Hematopoietic multipotent progenitor cell treated with erythropoietin and hydrocortisone succinate and interleukin-3 and kit ligand, for 6 days (in vitro differentiated cells): ENCODE measurements at places on chromosomes 12 and 14.

DNA sequence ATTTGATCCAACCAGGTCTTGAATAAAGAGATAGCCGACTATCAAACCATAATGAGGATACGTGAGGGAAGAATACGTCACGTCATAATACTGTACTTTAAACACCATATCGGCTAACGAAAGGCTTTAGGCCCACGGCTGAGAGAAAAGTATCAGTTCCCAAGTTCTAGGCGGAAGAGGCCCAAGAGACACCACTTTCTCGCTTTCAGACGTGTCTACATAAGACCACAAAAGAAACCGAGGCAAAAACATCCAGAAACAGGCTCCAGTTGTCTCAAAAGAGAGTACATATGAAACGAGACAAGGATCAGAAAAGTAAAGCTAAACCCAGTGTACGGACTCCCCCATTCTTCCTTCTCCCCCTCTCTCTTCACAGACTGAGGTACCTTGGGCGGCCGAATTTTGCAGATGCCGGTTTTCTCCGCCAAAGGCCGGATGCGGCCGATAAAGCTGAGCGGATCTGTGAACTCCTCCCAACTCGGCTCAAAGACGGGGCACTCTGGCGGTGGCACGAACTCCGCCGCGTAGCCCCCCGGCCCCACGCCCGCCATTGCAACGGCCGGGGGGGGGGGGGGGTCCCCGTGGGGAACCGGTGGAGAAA lies 479 bp downstream of the KDM5A start:
- peak; percentile 65 for DNase-seq

- DNase-seq, result no peak
These were observed at the start of gene NXPH4 for GRCh38 chr12:57216014-57216911. Gene NXPH4, plus strand, starts transcription at chr12:57216794. Its CDS starts 176 bp downstream, at chr12:57216970.

GRCh38 chr12:92108651-92109050 lies 37.0 kb downstream of the BTG1 start:
- peak; percentile 55 for DNase-seq

DNA sequence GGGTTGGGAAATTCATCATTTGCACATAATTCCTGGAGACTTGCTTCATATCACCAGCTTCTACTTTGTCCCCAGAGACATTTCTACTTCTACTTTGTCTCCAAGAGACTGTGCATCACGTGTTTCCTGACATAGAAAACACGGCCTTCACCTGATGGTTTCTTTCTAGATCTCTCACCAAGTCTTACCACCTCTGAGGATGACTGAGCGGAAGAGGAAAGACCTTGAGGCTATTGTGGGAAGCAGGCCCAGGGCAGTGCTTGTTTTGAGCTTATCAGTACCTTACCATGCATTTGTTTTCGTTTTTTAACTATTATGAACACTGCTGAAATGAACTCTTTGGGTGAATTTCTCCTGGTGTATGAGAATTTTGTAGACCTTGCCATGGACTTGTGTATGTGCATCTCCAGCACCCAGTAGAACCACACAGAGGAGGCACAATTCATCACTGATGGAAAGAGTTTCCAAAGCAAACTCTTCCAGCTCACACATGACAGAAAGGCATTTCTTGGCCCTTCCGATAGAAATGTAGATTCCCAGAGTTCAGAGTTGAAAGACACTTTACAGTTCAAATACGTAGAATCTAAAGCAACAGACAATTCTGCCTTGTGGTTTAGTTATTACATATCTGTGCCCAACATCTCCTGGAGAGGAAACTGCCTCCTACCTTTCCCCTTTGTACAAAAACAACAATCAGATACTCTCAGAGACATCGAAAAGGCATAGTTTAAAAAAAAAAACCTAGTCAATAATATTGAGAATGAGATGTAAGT lies 434.7 kb downstream of the FUT8 start:
- DNase-seq, result peak; percentile 73

GRCh38 chr14:99777951-99778350 lies 15.3 kb upstream of the EML1 start:
- no peak for DNase-seq

GRCh38 chr14:74963705-74964271 lies 8.4 kb upstream of the PGF start:
- no peak for DNase-seq

DNA sequence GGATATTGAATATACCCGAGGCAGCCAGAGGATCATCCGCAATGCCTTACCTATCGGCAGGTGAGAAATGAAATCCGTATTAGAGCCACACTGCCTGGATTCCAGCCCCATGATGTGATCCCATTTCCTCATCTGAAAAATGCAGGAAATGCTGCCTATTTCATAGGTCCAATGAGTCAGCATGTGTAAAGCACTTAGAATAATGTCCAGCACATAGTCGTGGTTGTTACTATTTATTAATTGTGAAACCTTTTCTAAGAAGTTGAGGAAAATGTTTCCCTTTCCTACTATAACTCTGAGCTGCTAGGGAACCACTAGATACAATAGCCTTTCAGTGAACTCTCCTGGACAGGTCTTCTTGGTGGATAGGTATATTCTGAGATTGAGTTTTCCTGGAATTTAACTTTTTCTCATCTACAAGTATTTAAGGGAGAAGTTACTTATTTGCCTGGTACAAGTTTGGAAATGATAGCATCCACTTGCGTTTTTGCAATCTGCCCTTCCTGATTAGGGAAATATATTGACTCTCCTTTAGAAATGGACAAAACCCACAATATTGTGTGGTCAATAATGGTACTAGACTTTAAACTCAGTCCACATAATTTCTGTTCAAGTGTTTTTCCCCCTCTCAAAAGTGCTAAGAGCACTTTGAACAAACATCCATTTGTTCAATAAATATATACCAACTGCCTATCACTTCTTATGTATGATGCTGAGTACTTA lies 12.2 kb downstream of the POLR3B start:
- DNase-seq, result no peak
